ENCODE measurements at places on chromosomes 3 and 15. TPM values are rescaled to one million over a fixed set of nuclear protein-coding genes. Genes with fewer than 3 reads are reported as not detected.

Gene TRPM1
- total RNA-seq: not detected

Gene REC114
- not detected for total RNA-seq

GRCh38 chr3:194688946-194689345, 3.3 kb downstream of the FAM43A start:
- no peak for DNase-seq

DNA sequence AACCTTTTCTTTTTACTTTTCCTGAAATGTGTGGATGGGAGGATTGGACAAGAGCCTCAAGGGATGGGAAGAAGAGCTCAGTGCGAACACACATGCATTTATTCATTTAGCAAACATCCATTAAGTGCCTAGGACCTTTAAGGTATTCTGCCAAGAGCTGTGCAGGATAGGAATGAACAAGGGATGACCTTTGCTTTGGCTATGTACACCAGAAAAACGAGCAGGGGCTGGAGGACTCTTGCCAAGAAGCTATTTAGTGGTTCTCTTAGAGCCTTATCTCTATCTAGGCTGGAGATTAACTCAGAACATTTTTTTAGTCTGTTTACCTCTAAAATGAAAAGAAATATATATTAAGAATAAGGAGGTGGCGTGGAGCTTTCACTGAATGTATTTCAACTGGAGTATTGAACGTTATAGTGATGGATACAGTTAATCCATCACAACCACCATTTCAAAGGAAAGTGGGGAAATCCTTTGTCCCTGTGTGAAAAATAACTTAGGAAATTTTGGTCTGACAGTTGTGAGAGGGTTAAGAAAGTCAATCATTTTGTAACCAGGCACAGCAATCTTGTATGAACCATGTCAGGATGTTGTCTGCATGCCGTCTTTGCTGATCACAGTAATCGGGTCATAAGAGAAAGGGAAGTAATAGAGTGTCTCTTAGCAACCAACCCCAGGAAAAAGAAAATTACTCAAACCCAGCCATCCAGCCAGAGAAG, 279.0 kb downstream of the LPP start:
- no peak for DNase-seq

- no peak for DNase-seq
Measured at GRCh38 chr3:46725621-46726314, 8.1 kb upstream of the PRSS50 start.

Gene COL6A5
- not detected for total RNA-seq

DNA sequence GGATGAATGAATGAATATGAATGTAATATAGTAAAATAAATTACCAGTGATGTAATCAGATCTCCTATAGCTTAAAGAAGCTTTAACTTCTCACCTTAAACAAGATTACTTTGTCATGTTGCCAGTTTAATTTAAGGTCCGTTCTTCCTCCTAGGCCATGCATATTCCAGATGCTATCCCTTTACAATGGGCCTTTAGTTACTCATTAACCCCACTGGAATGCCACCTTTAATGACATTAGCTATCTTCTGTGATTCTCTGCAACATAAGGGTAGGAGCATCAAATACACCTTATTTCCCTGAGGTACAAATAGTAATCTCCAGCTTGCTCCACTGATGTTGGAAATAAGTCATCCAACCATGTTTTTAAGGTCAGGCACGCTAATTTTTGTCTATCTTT, 63.0 kb upstream of the TIMP4 start:
- DNase-seq: no peak

DNA sequence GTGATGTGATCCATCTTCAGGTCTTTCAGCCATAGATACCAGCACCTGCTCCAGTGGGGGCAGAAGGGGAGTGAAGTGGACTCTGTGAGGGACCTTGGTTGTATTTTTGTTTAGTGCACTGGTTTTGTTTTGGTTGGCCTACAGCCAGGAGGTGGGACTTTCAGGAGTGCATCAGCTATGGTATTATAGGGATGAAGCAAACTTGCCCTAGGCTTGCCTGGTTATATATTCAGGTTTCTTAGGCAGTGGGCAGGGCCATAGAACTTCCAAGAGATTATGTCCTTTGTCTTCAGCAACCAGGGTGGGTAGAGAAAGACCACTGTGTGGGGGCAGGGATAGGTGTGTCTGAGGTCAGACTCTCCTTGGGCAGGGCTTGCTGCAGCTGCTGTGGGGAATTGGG, 337.3 kb upstream of the SGO1 start:
- DNase-seq: no peak

DNA sequence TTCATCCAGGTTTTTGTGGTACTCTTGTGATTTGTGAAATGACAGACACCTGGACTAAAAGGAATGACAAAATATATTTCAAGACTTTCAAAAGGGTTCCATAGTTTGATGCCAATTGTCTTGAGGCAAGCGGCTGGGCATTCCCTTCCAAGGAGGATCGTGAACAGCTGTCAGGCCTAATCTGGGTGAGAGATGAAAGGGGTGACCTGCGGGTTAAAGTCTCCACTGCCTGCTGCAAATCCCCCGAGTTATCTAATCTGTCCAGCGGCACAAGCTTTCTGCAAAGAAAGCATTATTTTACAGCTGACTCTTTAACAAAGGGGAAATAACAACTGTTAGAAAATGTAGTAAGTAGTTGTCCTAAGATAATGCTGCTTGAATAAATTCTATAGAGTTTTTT, 128.7 kb upstream of the MB21D2 start:
- no peak for DNase-seq

- DNase-seq: no peak
Measured at GRCh38 chr3:112806903-112807302, 39.8 kb downstream of the CD200R1L start.

DNA sequence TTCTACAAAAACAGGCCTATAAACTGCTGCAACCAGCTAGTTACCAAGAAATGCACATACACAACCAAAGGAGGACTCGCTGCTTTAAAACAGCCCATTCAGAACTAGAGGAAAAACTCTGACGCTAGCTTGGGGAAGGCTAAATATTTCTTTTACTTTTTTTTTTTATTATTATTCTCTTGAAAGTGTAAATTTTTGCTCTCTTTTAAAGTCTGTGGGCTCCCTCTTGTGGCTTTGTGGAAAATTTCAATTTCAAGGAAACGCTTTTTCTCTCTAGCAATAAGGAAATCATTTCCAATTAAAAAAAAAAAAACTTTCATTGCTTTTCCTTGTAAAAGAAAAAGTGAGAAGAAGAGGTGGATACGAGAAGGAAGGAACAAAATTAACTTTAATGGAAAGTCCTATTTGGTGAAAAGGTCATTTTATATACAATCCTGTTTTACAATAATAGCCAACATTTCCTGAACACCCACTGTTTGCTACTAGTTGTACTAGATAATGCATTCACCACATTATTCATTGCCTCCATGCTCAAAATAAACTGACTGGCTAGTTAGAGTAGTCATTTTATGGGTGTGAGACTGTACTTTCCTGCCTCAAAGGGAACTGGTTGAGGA, 51.2 kb upstream of the SAMMSON start:
- no peak for DNase-seq

DNA sequence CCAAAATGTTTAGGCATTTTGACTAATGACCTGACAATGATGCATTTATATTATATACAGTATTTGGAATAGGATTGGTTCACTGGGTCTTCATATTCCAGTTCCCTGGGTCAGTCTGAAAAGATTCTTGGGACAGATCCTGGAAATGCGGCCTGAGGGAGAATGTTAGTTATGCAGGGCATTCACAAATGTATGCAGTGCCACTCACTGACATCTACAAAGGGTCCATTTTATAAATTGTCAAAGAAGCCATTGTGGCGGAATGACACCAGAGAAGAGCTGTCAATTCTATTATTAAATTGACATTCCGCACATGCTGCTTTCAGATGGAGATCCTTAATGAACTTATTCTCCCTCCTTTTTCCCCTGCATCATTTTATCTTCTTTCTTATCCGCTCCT, 176.6 kb downstream of the VGLL3 start:
- DNase-seq: no peak

DNA sequence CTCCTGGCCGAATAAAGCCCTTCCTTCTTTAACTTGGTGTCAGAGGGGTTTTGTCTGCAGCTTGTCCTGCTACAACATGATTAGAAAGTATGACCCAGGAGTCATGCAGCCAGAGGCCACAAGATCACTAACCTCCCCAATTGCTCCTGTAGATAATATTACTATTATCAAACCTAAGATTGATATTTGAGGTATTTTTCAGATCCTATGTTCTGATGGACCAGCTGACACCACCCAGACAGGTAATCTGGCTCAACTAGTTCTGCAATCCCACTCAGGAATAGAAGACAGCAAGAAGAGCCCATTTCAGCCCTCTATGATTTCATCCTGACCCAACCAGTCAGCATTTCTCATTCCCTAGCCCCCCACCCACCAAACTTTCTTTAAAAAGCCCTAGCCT, 23.3 kb upstream of the LIMD1 start:
- DNase-seq: no peak

DNA sequence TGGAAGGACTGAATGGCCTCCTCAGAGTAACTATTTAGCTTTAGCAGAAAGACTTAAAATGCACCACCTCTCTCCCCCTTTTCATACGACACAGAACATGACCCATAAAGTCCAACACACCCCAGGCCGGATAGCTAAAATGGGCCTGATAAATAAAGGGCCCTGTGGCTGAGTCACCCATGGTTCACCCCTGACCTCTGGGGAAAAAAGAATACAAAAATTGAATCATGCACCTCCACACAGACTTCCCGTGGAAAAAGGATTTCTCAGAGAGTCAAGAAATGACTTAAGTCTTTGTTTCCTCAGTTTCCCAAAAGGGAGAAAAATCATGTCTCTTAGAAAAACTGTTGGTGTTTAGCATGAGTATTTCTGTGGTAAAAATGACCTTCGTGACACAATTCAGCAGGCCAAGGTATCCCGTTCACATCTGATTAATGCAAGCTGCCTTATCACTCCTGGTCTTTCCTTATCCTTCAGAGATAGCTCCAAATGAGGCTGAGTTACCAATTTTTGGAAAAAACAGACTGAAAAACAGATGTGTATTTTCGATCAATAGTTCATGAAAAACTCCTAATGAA, 34.0 kb upstream of the ARHGEF3 start:
- DNase-seq: no peak

DNA sequence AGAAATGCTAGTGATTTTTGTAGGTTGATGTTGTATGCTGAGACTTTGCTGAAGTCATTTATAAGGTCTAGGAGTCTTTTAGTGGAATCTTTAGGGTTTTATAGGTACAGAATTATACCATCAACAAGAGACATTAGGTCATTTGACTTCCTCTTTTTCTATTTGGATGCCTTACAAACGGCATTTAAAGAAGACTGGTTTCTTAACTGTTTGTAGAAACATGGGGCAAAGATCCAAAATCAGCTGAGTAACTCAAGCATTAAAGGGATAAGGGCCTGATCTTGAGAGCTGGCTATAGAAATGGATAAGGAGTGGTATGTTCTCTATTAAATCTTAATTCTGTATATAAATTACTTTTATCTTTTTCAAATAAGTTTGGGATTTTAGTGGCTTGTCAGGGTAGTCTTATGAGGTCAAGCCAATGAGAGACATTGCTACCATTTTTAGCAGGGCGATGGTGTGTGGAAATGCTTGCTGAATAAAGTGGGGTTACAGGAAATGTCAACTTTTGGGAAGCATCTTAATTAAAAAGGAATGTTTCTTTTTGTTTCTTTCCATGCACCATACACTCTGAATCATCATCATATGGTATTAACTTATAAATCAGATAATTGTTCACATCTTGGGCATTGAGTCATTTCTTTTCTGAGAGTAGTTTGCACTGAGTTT, 197.7 kb upstream of the GBE1 start:
- DNase-seq: no peak

Gene MINAR1
- 0.37 TPM for total RNA-seq

GRCh38 chr3:82143661-82144412, 382.4 kb upstream of the GBE1 start:
- no peak for DNase-seq

DNA sequence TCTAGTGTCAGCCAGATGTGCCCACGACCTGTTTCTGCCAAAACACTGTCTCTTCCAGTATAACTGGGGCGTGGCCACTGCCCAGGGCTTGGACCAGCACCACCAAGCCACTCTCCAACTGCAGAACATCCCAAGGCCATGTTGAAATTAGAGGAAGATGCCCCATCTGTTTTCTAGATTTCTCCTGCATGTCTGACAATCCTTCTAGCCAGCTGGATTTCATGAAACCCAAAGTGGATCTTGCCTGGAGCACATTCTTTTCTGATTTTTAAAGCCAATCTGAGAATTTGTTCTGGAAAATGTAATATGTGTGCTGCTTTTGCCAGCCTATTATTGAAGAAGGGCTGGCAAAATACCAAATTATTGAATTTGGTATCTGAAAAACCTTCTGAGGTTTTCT, 182.5 kb downstream of the SLCO3A1 start:
- no peak for DNase-seq

Gene ZBED2
- total RNA-seq: 360 TPM

DNA sequence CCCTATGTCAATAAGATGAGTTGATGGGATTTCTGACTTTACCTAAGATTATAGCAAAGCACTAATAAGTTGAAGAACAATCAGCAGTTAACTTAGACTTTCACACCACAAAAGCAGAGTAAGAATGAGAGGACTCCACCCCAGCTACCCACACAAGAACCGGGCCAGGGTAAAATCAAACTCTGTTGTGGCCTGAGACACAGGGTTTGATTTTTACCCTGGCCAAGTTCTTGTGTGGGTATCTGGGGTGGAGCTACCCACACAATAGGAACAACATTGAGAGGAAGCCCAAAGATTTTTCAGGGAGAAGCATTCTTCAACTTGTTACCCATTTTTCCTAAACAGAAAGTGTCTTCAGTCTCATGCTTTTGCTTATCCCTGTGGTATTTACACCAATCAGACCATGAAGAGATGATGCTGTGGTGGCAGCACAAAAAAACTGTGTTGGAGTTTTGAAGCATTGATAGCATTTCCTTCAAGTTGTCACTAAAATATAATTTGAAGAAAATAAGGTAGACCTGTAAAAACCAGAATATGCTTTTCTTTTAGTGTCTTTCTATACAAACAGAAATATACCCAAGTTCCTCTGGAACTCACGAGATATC, 25.6 kb downstream of the CPOX start:
- peak; percentile 47 for DNase-seq

DNA sequence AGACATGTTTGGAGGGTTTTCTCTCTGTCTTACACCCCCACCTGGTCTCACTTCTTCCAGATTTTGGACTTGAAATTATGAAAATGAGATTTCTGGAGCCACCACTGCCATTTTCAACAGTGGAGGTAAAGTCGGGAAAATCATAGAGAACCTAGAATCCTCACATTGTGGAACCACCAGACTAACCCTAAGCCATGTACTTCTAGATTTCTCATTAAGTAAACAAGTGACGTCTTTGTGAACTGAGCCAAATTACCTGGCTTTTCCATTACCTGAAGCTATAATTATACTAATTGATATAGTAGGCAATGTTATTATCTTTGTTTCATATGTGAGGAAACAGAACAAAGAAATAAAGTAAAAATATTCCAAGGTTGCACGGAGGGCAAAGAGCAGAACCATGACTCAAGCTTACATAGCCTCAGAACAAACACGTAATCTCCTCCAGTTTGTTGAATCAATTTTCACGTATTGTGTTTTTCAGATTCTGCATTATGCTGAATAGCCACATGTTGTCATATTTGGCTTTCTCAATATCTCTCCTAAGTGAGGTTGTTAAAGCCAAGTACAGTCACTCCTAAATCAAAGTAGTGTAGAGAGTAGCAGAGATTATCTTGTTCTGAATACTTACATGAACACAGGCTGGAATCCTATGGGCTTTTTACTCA, 101.3 kb upstream of the CMC1 start:
- DNase-seq: no peak

Measured in activated T-cell treated with anti-CD3 and anti-CD28 coated beads, Interleukin-2, amount 50 U/mL, for 72 hours (primary cell).